ENCODE measurements at places on chromosomes 4 and X.

DNA sequence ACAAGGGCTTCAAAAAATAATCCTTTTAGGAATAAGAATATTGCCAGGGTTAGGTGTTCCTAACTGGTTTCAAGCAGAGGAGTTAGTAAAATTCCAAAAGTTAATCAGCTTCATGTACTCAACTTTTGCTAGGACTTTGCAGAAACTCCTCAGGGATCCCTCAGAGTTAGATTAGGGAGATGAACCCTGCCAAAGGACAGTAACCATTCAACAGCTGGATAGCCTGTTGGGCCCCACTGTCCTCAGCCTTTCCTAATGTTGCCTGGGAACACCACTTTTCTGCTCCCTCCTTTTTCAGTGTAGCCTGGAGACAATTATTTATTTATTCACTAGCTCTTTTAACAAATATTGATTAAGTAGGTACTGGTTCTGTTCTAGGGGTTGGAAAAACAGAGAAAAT is 53.8 kb downstream of the NFKB1 start:
- H3K4me1 ChIP-seq = peaks cover 41% of the 10 kb centered on the region

- no peak overlapping the region for H3K4me3 ChIP-seq
- no peaks in the 10 kb centered on the region for H3K36me3 ChIP-seq
- no peak for DNase-seq
- H3K27me3 ChIP-seq = no peaks in the 10 kb centered on the region
Measured at GRCh38 chrX:44291468-44292092, 51.9 kb downstream of the EFHC2 start.

- no peak for DNase-seq
- no peaks in the 10 kb centered on the region for H3K27me3 ChIP-seq
- H3K4me1 ChIP-seq = no peaks in the 10 kb centered on the region
Measured at GRCh38 chr4:53424280-53424679, 46.8 kb downstream of the FIP1L1 start.

DNA sequence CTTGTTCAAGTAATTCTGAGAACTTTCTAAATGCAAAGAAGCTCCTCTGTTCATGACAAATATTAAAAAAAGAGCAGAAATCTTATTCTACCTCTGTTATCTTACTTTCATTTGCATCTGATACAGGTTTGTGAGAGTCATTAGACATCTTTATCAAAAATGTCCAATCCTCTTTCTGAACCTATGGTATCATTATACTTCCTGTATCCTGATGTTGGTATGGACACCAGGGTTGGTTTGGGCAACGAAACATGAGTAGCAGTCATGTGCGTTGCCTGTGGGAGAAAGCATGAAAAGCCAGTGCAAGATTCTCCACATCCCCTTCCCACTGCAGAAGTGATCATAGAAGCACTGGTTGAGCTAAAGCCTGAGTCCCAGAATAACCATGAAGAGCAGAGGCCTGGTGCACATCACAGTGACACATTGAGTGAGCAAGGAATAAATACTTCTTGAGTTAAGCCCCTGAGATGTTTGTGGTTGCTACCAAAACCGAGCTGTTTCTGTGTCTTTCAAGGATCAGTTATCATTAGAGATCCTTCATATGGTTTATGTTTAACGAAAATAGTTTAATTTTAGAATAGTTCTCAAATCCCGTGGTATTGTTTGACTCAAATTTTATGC is 197.2 kb downstream of the BANK1 start:
- DNase-seq = no peak
- H3K27ac ChIP-seq = no peak overlapping the region
- H3K36me3 ChIP-seq = no peaks in the 10 kb centered on the region
- H3K4me1 ChIP-seq = no peaks in the 10 kb centered on the region
- no peak overlapping the region for H3K4me3 ChIP-seq

DNA sequence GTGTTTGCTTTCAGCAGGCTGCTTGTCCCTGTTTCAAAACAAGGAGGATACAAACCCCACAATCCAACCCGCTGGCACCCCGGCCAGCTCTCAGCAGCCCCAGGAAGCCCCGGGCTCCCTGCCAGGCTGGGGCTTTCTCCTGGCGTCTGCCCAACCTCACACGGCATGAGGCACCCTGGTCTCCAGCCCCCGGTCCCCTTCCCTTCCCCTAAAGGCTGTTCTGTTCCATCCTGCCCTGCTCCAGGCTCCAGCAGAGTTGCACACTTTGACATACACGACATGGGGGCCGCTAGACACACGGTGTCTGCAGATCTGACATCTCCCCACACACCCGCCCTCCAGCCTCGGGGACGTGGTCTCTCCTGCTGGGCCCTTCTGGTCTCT is 107.7 kb upstream of the ADRA2C start:
- no peak for DNase-seq
- no peaks in the 10 kb centered on the region for H3K4me1 ChIP-seq
- no peak overlapping the region for H3K4me3 ChIP-seq
- no peaks in the 10 kb centered on the region for H3K27me3 ChIP-seq
- no peak overlapping the region for H3K27ac ChIP-seq

GRCh38 chr4:102867278-102868152 is 1.3 kb upstream of the CISD2 start:
- H3K27me3 ChIP-seq = no peaks in the 10 kb centered on the region
- DNase-seq = no peak
- H3K36me3 ChIP-seq = peaks cover 44% of the 10 kb centered on the region
- peak overlapping the region; percentile 92 for H3K4me3 ChIP-seq

- no peak for DNase-seq
- H3K36me3 ChIP-seq = peaks cover 43% of the 10 kb centered on the region
- H3K27ac ChIP-seq = no peak overlapping the region
- no peak overlapping the region for H3K4me3 ChIP-seq
- no peaks in the 10 kb centered on the region for H3K27me3 ChIP-seq
Measured at GRCh38 chrX:70313503-70313902, 23.6 kb downstream of the KIF4A start.

DNA sequence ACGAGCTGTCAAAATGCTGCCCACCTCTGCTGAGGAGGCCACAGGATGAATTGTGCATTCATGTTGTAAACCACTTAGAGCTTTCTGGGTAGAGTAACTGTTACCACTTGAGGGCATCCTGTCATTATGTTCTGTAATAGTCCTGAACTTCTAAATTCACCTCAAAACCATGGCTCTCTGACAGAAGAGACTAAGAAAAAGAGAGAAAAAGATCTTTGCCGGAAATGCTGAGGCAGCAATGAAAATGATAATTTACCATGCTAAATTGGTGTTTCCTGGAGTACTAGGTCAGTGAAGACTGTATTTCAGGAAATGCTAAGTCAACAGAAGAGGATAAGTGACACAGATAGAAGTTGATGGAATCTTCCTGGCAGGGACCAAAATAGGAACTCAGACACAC is 942.3 kb upstream of the SLIT2 start:
- H3K27me3 ChIP-seq = no peaks in the 10 kb centered on the region
- H3K36me3 ChIP-seq = no peaks in the 10 kb centered on the region
- H3K27ac ChIP-seq = no peak overlapping the region
- DNase-seq = no peak

DNA sequence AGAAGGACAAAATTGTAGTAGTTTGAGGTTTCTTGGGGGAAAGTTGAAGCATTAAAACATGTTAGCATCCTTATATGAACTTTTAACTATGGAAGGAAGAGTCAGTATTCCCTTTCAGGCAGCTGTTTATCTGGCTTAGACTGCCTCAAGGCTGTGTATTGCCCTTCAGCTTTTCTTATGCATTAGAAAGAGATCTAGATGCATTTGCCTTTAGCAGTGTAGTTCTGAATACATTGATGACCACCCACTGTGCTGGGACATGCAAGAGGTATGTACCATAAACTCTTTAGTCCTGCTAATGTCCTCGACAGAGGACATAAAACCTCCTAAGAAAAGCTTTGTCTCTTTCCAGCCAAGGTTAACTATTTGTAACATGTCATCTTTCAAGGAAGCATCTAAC is 2.9 kb downstream of the FAM200B start:
- peaks cover 31% of the 10 kb centered on the region for H3K4me1 ChIP-seq
- H3K27me3 ChIP-seq = no peaks in the 10 kb centered on the region
- no peak for DNase-seq
- no peak overlapping the region for H3K27ac ChIP-seq

DNA sequence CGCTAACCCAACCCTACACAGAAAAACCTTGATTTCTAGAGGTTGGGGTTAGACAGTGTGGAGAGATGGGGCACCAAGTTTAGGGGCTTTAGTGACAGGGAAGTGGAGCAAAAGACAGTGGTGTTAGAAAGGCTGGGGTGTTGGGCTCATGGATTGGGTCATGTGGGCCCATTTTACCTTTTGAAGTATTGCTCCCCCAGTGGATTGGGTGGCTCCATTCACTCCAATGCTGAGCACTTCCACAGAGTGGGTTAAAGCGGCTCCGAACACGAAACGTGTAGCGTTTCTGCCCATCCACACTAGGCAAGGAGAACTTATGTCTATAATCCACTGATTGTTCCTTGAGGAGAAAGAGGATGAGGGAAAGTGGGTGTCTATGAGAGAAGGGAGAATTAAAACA is 2.3 kb downstream of the IL2RG start:
- H3K4me1 ChIP-seq = peaks cover 57% of the 10 kb centered on the region
- H3K27me3 ChIP-seq = no peaks in the 10 kb centered on the region
- H3K4me3 ChIP-seq = peak overlapping the region; percentile 98
- H3K36me3 ChIP-seq = peaks cover 65% of the 10 kb centered on the region
- DNase-seq = no peak
